Keratinocyte (primary cell): ENCODE measurements at places on chromosomes 16 and 17.

DNA sequence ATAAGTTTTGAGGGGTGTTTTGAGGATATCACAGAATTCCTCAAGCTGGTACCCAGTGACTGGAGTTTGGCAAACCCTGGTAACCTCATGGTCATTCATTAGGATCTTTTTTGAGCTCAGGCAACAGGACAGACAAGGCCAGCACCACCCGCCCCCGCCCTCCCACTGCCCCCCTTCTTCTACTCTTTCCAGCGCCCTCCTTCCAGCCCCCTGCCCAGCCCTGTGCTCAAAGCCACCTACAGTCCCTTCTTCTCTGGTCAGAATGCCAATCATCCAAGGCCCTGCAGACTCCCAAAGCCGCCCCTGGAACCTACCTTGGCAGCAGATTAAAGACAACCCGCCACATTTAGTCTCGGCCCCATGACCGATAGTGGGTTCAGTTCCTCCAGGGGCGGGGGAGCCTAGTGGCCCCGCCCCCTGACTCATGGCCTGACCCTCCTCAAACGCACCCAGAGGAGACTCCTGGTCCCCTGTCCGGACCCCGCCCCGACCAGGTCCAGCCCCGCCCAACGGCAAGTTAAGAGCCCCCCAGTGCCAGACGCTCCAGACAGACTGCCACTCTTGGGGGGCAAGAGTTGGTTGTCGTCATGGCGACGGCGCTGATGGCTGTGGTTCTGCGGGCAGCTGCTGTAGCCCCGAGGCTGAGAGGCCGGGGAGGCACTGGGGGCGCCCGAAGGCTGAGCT lies at the start of gene NAGS:
NAGS (plus strand) TSS at position 546 of the 684 bp plus-strand sequence; CDS start at position 588, 42 bp downstream.
- peak within 1 kb of the TSS; percentile 18 for H3K27ac ChIP-seq
- no peaks in the 10 kb centered on the region for H3K36me3 ChIP-seq
- H3K4me3 ChIP-seq: peak within 1 kb of the TSS; percentile 53

- H3K27ac ChIP-seq: no peak overlapping the region
- H3K36me3 ChIP-seq: no peaks in the 10 kb centered on the region
- no peaks in the 10 kb centered on the region for H3K4me1 ChIP-seq
Observed at GRCh38 chr16:25679511-25679910, 12.2 kb upstream of the HS3ST4 start.

DNA sequence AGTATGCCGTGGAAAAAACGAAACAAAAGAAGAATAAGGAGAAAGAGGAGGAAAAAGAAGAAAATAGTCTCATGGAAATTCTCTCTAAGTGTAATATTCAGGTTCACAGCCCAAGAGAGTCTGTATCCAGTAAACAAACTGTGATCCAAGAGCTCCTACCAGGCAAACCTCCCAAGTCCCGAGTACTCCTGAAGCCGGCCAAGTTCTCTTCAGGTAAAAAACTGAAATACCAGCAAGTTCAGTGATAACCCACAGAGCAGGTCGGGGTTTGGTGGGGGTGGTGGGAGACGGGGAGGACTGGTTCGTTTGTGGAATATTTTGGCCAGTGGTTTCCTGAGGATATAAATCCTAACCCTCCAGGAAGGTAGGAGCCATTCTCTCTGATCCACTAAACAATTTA lies 8.5 kb upstream of the TVP23B start:
- no peaks in the 10 kb centered on the region for H3K4me1 ChIP-seq
- no peaks in the 10 kb centered on the region for H3K27me3 ChIP-seq
- H3K36me3 ChIP-seq: no peaks in the 10 kb centered on the region

- peak overlapping the region; percentile 94 for H3K27ac ChIP-seq
- peaks cover 26% of the 10 kb centered on the region for H3K4me1 ChIP-seq
- H3K4me3 ChIP-seq: peak overlapping the region; percentile 30
- H3K27me3 ChIP-seq: no peaks in the 10 kb centered on the region
- H3K36me3 ChIP-seq: no peaks in the 10 kb centered on the region
- DNase-seq: peak; percentile 97
Observed at GRCh38 chr17:1769822-1770477, 8.1 kb downstream of the SERPINF1 start.
